ENCODE measurements at places on chromosomes 11 and 22.
A peak's percentile ranks its signal among the peaks of the same experiment; 100 is the strongest.

DNA sequence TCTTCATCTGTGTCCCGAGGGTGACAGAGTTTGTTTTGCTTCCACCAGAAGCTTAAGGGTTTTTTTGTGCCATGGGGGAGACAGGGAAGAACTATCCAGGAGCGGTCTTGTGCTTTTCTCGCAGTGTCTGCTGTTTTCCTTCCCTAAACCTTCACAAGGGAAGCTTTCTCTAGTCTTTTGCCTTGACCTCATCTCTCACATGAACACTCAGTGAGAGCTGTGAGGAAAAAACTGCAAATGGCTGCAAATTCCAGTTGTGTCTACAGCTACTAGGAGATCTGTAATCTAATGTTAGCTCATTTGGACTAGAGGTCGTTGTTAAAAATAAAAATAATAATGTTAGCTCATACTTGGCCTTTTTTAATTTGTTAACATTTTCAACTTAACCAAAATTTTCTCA, 264.7 kb upstream of the SESN3 start:
- no peak for DNase-seq

DNA sequence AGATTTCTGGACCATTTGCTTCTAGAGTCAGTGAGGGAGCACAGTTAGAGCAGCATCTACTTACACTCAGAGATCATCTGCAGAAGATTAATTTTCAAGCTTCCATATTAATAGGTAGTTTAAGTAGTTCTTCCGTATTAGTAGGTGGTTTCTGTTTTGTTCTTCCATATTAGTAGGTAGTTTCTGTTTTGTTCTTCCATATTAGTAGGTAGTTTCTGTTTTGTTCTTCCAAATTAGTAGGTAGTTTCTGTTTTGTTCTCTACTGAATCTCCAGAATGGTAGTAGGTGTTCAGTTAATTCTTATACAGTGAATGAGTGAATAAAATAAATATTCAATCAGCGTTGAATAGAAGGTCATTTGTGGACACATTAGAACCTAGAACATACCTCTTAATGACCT, 175.7 kb downstream of the TMEM135 start:
- no peak for DNase-seq

GRCh38 chr11:82676483-82677094, 57.1 kb downstream of the FAM181B start:
- DNase-seq = no peak

GRCh38 chr11:1866776-1867175, 13.9 kb downstream of the LSP1 start:
- DNase-seq = no peak

GRCh38 chr11:69686856-69687255, 11.7 kb upstream of the LTO1 start:
- no peak for DNase-seq

- DNase-seq = no peak
Observed at GRCh38 chr11:62445314-62445740, 26.5 kb downstream of the SCGB1A1 start.

GRCh38 chr11:128796270-128796669, 70.8 kb downstream of the KCNJ1 start:
- no peak for DNase-seq

- no peak for DNase-seq
Observed at GRCh38 chr11:26204101-26204500, 127.8 kb upstream of the ANO3 start.

DNA sequence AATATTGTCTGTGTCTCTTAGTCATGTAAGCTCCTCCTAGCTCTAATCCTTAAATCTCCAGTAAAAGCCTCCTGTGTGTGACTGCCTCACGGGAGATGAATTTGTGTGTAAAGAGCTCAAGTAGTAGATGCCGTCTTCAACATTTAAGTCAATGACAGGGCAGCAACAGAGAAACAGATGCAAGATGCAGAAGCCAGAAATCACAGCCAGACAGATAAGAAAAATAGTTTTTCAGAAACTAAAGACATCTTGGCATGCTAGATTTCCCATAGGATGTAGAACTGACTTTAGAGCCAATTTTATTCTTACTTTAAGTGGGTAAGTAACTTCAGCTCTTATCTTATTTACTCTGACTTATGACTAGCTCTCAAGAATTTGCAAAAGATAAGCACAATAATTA, 652.8 kb downstream of the KCNA4 start:
- no peak for DNase-seq

DNA sequence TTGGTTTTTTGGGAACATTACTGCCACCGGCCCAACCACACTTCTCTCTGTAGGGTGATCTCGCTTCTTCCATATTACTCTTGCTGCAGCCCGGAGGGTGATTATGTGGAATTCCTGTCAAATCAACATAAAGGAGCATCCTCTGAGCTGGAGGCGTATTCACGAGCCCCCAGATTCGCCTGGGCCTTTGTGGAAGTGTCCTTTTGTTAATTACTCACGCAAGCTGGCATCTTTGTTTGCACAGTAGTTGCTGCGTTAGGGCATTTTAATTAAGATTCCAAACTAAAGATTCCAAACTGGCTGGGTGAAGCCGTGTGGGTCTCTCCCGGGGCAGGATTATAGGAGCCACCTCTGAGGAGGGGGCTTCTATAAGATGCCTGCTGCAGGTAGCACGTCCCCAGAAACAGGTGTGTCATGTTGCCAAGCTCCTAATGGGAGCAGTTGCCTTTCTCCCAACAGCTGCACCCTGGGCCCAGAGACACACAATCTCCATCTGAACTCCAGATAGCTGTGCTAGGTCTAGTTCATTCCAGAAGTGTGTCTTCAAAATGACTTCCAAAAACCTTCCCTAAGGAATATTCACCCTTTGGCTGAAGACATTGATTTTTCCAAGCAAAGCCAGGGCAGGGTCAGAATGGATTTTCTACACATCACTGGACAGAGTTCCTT, 40.9 kb downstream of the SHISAL1 start:
- no peak for DNase-seq

DNA sequence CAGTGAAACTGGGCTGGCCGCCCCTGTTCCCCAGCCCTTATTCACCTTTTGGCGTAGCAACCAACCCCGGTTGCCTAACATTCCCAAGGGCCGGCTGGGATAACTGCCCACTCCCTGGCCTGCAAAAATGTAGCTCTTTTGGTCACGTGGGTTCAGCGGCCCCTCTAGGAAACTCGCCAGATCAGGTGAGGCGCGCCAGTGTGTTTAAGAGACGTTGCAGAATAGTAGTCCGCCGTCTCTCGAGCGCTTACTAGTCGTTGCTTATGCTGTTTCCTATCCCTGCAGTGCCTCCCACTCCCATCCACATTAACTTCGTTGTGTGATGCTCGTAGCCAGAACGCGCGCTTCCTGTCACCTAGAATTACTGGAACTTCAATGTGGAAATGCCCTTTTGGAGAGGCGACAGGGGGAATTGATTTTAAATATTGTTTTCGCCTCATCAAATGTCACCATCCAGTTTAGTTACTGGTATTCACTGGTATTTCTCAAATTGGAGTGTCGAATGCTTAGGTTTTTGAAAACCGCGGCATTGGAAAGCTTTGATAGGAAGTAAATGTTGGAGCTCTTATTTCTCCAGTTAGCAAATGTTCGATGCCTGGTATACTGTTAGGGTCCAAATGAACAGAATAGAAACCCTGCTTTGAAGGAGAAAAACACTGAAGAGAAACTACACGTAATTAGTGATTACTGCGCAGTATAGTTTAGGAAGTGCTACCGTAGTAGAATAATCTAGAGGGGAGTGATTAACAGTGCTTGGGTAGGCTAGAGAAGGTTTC, 823 bp downstream of the CEP57 start:
- DNase-seq = peak; percentile 17

- no peak for DNase-seq
Observed at GRCh38 chr22:30887861-30888260, 80.7 kb downstream of the MORC2 start.

DNA sequence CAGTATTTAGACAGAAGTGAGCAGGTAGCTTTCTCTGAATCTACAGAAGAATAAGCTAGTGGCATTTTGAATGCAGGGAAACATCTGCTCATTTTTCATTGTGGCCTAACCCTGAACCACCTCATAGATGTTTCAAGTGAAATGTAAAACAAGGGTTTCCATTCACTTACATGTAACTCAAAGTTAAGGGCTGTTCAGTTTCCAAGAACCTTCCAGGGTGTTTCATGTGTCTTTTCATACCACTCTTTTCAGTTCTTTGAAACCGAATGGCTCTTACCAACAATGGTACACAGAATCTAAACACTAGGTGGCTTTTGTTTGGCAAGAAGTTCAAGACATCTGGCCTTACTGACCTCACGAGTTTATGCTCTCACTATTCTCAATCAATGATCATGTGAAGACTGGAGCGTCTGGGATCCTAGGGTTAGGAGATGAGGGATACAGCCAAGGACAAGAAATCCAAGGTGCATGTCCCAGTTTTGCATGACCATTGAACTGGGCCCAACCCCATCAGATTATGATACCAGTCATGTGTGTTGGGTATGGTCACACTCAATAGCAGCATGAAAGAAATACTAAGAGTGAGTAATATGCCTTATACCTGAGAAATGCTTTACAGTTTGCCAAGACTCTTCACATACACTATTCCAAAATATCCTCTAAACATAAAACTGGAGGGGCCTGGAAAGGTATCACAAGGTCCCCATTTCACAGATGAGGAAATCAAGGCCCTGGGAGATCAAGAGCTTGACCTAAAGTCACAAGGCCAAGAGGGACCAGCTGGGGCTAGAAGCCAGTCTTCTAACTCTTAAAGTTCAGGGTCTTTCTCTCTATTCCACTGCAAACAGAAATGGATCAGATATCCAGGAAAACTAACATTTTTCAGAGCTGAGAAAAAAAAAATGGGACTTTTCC, 92.7 kb downstream of the ETS1 start:
- DNase-seq = no peak

DNA sequence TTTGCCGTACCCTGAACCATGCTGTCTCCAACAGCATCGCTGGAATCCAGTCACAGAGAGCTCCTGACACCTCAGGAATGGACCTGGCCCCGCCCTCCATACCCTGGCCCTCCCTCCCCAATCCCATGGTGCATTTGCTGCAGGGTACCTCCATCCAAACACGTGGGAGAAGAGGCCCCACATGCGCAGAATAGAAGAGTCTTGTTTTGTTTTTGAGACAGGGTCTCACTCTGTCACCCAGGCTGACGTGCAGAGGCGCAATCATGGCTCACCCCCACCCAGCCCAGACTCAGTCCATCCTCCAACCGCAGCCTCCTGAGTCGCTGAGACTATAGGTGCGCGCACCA, 2.3 kb upstream of the PNPLA2 start:
- no peak for DNase-seq

- DNase-seq = no peak
Observed at GRCh38 chr22:28736301-28737155, 5.1 kb downstream of the CHEK2 start.

DNA sequence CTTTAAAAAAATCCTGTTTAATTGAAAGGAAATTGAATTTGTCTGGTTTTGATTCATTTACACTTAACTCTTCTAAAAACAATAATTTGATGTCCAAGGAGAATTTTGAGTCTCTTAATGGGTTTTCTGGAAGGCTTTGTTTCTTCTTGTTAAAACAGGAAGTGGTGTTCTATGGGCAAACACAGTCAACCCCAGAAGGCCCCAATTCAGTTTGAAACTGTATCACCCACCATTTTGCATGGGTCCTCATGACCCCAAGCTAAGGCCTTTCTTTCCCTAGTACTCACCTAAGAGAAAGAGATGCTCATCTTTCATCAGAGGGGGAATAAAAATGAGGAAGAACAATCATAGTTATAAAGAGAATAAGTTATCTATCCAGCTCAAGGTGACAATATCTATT, 10.6 kb downstream of the FLI1 start:
- no peak for DNase-seq

DNA sequence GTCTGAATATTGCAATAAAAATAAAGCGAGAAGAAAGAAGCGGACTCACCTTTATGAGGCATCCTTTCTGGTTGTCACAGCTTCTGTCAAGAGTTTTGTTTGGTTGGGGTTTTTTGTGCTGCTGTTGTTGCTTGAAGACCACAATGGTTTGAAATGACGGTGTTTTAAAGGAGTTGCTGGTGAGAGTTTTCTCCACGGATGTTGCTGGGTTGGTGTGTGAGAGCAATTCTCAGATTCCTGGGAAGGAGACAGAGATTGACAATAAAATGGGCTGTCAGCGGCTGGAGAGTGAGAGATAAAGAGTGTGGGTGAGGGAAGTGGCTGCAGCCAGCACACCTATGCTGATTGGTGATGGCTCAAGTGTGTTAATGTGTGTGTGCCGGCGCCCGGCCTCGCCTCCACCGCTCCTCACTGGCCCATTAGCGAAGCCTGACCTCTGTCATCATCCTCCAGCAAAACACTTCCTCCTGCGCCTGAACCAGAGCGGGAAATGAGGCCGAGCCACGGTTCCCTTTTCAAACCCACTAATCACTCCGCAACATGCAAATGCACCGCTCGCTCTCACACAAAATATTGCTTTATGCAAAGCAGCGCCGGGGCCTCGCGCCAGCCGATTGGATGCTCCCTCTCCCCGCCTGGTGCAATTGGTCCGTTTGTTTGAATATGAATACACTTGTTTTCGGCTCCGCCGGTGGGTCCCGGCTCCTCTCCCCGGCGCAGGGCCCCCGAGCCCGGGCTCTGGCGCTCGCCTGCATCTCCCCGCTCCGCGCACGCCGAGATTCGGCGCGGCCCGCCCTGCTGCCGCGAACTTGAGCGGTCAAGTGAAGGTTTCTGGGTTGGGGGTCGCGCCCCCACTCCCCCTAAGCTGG, at the start of gene PAX6:
Gene PAX6, minus strand, starts transcription at position 544 of the 869 bp plus-strand sequence. CDS start 4,911 bp downstream, outside the sequence.
- DNase-seq = peak; percentile 23

DNA sequence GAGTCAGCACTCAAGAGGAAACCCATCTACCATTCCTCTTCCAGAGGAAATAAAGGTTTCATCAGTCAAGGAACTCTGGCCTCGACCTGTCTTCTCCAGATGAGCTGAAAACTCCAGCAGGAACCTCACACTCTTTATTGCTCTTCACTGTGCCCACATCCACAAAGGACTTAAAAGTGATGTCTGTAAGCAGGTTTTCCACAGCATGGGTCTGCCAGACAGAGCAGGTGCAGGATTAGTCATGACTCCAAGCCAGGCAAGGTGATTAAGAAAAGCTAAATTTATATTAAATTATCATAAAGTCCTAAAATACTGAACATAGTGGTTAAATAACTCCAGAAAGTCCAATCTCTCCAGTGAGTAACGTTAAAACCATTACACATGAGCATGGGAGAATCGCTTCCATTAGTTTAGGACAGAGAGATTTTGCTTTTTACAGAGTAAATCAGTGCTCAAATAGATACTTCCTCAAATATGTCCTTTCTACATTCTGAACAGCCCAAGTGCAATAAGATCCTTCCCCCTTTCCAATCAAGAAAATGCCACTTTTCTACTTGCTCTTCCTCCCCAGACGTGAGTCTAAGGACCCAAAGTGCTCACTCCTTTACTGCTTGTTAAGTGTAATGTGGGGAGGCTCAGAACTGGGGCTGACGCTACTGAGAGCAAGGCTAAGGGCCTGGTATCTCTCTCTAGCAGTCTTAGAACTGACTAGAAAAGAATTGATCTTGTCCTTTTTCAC, 10.7 kb upstream of the CKAP5 start:
- no peak for DNase-seq
